Fibroblast of skin of left quadriceps (primary cell): ENCODE measurements at places on chromosomes 3 and 15.

- DNase-seq = peak; percentile 36
Measured at GRCh38 chr15:93087825-93088199, 1.2 kb downstream of the RGMA start.

DNA sequence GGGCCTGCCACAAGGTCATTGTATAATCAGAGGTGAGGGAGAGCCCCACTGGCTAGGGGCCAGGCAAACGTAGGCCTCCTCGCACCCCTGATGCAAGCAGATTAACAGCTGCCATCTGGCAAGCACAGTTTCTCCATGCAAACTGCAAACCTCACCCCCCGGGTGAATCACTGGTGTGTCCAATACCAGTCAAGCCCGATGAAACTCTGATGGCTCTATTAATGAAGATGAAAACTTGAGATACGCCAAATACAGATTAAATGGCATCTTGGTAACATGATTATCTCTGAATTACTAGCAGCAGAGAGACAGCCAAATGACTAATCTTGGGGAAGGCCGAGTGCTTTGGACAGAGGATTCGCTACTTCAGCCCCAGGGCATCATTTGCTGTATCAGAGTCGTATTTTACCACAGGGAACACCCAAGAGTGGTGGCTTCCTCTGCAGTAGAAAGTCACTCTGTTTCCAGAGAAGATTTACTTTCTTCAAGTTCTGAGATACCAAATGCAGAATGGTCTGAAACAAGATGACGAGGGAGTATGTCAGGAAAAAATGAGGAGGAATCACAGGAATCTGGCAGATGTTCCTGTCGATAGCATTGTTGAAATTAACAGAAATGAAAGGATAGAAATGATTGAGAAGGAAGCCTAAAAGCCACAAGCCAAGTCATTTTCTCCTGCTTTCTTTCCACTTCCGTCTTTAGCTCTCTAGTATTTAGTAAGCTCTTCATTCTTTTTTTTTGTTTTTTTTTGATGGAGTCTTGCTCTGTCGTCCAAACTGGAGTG, 96.2 kb upstream of the NR2F2 start:
- peak; percentile 20 for DNase-seq

- no peak for DNase-seq
Measured at GRCh38 chr15:68778876-68779275, 41.8 kb downstream of the ANP32A start.

DNA sequence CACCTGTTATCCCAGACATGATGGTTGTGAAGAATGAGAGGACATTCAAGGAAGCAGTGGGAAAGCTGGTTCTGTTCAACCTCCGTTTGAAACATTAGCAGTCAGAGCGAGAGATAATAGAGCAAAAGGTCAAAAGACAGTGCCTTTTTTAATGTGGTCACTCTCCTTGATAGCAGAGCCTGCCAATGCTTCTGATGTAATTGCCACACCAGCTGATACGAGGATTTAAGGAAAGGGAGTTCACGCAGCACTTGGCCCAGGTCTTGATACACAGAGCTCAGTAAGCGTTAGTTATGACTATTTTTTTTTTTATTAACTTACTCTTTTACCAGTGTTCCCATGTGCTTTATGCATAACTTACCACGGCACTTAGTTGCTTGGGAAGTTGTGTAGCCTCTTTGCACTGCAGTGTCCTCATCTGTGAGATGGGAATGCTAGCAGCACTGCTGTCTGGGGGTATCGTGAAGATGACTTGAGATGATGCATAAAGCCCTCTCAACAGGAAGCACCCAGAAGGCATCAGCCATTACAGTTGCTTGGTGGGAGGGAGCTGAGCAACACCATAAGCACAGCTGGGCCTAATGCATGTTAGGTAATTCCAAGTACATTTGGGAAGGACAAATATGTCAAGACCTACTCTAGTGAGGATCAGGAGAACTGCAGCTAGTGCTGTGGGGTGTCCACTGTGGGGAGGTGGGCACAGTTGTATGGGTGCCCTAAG, 123.3 kb upstream of the RASGRP1 start:
- no peak for DNase-seq

DNA sequence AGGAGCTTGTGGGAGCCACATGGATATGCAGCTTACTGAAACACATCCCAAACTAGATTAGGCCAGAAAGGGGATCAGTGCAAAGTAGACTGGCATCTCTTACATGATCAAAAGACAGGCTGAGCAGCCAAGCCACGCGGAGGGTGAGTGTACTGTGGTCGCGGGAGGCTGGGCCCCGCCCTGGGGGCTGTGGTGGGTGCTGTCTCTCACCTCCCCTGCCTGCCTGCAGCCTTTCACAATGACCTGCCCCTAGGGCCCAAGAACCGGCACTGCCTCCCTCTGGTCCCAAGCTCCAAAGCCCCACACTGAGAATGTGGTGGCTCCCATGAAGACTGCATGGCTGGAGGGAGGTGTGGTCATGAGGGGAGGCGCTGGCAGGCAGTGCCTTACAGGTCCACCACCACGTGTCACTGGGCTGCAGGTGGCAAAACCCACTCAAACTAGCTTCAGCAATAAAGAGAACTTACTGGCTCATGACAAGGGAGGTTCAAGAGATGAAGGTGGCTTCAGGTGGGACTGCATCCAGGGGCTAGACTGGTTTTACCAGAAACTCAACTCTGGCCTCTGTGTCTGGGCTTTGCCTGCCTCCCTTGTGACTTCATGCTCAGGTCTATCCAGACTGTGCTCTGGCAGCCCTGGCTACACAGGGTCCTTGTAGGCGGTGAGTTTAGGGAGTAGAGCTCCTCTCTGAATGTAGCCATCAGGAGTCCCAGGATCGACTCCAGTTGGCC, 27.4 kb upstream of the PLXND1 start:
- DNase-seq = no peak

DNA sequence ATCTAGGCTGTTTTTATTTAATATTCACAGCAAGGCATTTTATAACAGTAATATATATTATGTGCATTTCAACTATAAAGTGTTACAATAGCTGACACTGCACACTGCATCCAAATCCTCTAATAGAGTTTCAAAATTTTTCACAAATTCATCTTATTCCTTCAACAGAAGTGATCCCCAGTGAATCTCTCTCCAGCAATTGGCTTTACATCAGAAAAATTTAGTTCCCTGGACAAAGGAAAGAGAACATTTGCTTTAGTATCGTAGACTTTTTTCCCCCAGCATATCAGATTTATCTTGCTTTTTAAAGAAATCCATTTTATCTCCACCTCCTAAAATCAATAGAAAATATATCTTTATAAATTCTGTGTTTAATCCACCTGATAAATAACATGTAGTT, 868.6 kb downstream of the TBL1XR1 start:
- DNase-seq = no peak

DNA sequence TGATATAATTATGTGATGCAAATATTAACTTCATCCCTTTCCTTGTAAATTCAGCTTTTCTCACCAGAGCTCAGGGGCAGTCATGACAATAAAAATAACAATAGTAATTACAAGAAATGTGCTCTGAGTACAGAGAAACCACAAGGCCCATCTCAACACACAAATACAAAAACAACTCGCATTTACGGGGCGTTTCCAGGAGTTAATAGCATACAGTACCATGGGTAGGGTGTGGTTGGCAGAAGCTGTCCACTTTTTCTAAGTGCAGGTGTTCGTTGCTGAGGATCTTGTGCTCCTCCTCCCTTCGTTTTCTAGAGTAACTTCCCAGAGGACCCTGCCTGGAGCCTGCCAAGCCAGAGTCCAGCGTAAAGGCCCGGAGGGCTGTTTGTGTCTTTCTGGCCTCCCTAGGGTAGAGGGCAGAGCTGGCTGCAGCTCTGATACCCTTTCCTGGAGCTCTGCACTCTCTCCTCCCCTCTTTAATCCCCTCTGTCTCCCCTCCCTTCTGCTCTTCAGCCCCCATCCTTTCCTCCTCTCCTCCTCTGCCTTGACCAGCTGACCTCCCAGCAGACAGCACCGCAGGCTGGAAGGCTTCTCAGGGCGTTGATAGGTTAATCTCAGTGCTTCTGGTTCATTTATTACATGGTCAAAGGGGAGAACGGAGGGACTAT, 11.4 kb downstream of the SEMA3G start:
- no peak for DNase-seq

- no peak for DNase-seq
Measured at GRCh38 chr3:149245738-149246451, 24.3 kb upstream of the CP start.

DNA sequence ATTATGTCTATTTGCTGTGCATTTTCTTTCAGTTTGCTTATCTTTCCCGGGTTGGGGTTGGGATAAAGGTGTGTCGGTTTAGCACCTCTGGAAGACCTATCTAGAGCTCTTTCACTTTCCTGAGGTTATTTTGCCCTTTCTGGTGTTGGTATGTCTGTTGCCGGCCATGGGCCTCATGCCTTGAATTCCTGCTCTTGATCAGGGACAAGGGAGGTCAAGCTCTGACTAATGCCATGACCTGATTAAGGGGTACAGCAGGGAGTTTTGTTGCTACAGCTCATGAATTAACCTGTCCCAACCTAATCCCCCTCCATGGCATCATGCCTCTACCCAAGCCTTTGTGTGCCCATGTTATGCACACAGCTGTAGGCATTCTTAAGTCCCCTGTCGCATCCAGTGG, 70.5 kb upstream of the GOLGA6B start:
- DNase-seq = no peak

GRCh38 chr3:144843099-144843498, 871.5 kb downstream of the DIPK2A start:
- no peak for DNase-seq

DNA sequence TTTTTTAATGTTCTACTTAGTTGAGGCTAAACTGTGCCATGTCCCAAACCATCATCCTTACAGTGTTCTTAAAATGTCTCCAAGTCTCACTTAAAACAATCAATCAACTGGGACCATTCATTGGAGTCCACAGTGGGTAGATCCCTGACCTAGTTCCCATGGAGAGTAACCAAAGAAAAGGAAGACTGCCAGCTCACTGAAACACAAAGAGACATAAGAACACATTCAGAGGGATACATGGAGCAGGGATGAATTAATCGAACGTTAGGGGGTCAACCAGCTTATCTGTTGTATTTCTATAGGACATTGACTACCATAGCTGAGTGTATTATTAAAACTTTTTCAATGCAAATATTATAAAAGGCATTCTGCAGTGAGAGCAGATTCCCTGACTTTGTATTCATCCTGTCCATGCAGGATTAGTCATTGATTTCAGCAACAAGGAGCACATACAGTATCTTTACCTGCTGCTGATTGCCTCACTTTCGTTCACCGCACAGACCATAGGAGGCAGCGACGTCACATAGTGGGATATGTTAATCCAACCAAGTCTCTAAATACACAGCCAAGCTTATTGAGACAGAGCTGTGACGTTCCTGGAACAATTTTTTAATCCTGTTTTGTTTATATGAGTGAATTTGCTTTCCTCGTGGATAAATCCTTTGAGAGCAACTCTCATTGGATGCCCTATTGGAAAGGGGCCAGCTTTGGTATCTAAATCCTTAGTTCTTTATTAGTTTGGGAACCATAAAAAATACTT, 364.9 kb upstream of the RBMS3 start:
- DNase-seq = no peak

DNA sequence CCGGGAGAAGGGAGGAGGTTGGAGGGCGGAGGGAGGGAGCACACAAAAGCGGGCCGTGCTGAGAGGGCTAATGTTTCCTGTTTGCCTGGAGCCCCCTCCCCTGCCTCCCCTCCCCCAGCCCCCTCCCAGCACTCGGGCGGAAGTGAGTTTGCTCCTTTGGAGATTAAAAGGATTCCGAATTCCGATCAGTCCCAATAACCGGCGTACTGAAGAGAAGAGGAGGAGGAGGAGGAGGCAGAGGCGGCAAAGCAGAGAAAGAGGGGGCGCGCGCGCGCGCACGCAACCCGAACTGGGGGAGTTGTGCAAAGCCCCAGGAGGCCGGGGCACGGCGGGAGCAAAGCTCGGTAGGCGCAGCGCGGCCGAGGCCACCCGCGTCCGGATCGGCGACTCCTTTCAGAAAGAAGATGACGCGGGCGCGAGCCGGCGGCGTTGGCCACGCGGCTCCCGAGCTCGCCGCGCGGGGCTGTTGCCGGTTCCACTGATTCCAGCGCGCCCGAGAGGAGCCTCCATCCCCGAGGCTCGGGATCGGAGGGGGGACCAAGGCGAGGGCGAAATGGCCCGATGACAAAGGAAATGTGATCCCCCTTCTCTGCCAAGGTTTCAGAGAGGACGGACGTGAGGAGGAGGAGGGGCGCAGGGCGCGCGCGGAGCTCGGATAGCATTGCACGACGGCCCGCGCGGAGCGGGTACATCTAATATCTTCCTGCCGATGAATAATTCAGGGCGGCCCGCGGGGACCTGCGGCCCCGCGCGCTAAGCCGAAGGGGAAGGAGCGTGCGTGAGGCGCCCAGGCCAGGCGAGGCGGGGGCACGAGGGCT, 1.1 kb upstream of the TRIM71 start:
- no peak for DNase-seq

DNA sequence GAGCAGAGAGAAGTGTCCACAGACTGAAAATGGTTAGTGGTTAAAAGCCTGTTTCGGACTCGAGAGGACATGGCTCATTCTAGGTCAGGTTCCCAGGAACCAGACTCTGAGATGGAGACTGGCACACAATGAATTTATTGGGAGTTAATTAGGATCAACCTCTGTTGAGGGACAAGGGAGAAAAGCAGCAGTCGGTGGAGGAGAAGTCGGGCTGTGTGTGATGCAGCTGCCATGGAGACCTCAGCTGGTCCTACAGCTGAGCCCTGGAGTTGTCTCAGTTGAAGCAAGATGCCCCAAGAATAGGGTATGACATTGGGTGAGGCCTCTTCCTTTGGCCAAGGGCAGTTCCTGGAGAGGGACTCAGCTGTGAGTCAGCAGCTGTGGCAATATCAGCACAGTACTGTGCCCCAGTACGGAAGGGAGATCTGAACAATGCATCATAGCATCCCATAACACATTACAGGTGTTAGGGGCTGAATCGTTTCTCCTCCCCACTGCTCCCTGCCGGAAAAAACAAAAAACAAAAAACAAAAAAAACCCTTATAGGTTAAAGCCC, 105.4 kb downstream of the ABHD5 start:
- DNase-seq = no peak

GRCh38 chr3:102132370-102132769, 283.1 kb downstream of the NFKBIZ start:
- DNase-seq = no peak
